ENCODE measurements at places on chromosomes 11 and 22.
A peak's percentile ranks its signal among the peaks of the same experiment; 100 is the strongest.

DNA sequence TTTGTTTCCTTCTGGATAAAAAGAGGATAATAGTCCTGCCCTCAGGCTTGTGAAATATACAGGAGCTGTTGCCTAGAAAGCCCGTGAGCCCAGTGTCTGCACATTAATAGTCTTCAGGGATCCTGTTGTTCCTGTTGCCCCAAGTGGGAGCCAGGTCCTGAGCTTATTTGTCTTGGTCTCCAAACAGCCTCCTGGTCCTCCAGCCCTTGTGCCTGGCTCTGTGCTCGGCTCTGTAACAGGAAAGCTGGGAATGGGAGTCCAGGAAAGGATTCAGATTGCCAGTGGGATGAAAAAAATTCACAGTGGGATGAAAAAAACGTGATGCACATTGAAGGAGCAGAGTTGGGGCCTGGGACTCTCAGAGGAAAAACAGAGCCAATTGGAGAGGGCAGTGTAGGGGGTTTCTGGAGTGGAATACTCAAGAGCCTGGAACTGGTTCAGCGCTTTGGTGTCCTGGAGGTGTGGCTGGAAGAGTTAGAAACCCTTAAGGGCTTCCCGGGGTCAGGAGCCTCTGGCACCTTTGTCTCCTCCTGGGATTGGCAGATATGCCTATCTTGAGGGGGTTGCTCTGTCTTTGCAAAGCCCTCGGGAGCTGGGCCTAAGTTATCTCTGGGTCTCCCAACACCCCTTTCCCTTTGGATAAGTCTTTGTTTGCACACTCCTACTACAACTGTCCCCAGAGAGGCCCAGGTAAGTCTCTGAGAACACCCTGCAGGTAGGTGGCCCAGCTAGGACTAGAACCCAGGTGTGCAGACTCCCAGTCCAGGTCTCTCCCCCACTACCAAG is 2.3 kb upstream of the INPPL1 start:
- no peak for DNase-seq

- DNase-seq = no peak
Observed at GRCh38 chr11:87849216-87849615, 326.0 kb downstream of the RAB38 start.

DNA sequence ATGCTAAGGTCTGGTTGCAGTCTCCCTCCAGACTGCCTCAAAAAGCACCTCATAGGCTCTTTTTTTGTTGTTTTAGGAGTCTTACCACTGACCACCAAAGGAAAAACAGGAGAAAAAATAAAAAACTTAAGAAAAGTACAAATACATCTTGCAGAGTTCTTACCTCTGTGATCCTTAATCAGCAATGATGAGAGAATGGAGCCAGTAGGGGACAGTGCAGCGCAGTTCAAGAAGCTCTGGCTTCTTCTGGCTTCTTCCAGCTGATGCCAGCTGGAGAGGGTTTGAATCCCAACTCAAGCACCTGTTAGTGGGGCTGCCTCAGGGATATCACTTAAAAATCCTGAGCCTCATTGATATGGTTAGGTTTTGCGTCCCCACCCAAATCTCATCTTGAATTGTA is 223.3 kb upstream of the ISX start:
- DNase-seq = no peak

DNA sequence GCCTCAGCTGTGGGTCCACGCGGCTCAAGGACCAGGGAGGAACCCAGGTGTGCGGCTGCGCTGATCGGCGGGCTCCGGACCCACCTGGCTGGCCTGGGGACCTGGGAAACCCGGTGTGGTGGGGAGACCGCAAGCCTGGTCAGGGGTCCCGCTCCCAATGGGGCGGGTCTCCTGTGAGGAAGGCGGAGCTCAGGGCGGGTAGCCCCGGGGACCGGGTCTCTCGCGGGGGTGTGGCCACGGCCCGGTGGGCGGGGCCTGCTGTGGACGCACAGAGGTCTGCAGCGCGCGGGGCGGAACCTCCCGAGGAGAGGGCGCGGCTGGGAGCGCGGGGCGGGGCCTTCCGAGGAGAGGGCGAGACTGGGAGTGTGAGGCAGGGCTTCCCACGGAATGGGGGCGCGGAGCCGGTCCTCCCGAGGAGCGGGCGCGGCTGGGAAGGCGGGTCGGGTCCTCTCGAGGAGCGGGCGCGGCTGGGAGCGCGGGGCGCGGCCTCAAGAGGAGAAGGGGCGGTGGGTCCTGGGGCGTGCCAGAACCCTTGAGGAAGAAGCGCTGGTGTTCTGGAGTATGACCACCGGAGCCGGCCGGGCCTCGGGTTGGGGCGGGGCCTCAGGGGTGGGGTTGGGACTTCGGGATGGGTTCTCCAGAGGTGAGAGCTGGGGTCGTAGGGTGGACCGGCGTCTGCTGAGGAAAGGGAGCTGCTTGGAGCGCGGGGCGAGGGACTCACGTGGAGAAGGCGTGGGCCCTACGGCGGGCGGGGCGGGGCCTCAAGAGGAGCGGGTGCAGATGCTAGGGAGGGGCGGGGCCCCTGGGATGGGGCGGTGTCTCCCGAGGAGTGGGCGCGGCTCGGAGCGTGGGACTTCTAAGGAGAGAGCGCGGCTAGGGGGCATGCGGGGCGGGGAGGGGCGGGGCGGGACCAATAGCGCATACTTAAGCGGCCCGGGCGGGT is 20.8 kb downstream of the DGCR6L start:
- DNase-seq = peak; percentile 80

- DNase-seq = no peak
Observed at GRCh38 chr11:33984682-33985389, 66.7 kb upstream of the CAPRIN1 start.

- DNase-seq = no peak
Observed at GRCh38 chr11:122440811-122441665, 214.5 kb upstream of the UBASH3B start.

GRCh38 chr11:13907678-13908077 is 54.8 kb upstream of the SPON1 start:
- no peak for DNase-seq

DNA sequence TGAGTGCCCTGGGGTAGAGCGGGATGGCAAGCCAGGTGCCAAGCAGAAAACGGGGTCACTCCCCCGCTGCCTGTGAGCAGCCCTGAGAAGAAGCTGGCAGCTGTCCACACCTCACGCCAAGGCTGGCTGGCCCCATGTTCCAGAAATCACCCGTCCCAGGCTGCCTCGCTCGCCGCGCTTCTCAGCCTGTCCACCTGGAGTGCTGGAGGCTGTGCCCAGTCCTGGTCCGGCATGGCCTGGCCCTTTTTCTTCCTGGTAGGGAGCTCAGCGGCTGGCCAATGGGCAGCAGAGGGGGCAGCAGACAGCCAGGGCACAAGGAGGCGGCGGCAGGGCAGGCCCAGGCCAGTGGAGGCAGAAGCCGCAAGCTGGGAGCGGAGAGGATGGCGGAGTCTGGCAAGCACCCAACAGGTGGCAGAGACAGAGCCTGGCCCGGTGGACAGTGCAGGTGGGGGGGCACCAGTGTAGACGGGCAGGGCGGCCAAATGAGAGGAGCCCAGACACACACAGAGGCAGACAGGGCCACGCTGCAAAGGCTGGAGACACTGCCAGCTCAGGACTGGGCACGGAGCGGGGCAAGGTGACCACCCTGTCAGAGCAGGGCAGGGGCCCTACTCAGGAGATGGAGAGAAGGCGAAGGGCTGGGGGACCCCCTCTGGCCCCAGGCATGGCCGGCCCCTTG is 37.2 kb upstream of the TH start:
- DNase-seq = no peak

- no peak for DNase-seq
Observed at GRCh38 chr11:6681949-6682348, 1.2 kb downstream of the MRPL17 start.

DNA sequence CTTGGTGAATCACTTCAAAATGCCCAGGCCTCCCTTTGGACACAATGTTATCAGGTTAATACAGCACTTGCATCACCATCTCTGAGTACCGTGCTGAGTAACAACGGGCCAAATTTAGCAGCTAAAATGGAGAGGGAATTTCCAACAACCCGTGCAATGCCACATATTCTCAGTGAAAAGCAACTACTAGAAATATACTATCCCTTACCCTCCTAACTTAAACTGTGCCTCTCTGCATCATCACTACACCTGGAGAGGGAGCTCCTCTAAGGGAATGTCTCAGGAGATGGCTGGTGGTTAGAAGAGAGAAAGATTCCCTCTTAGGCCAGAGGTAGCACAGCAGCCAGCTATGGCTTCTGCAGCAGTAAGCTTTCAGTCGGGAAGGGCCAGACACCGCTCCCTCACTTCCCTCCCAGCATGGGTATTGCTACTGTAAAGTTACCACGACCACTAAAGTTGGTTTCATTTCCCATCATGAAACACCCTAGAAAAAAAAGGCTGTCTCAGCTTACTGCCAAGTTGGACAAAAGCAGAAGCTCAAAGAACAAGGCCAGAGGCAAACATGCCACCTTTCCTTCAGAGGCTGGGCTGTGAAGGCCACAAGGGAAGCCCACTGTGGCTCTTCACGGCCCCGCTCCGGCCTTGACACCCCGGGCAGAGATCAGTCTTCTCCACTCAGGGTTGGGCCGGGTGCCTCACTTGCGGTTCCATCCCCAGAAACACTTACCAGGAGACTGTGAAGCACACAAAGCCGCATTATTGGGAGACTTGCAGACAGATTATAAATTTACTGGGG is 3.9 kb downstream of the MAML2 start:
- no peak for DNase-seq

GRCh38 chr11:71091506-71092265 is 160.7 kb downstream of the SHANK2 start:
- no peak for DNase-seq

DNA sequence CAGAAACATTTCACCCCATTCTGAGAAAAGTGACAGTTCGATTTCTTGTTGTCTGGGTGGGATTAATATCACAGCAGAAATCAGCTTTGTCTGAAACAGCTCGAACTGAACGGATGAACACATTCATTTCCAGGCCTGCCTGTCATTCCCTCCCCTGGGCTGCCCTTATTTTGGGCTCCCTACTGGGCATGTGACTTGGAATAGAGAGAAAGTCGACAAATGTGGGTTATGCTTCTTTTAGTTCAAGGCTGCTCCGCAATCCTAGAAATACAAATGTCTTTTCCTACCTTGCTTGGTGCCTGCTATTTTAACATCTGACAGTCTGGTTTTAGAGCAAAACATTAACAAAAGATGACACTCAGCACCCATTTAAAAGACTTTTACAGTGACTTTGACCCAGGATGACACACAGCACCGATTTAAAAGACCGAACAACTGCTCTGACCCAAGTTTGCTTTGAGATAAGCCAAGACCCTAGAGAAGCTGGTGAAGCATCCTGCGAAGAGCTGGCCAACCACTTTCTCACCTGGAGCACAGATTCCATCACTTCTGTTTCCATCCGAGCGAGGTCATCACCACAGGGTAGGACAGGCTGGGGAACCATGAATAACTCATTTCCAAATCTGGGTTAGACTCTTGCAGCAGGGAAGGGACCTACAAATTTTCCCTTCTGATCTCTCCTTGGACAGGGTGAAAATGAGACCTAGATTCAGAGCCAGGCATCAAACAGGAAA is 13.1 kb downstream of the CLMP start:
- DNase-seq = no peak

- DNase-seq = no peak
Observed at GRCh38 chr22:29473001-29473400, 7.0 kb upstream of the NEFH start.

DNA sequence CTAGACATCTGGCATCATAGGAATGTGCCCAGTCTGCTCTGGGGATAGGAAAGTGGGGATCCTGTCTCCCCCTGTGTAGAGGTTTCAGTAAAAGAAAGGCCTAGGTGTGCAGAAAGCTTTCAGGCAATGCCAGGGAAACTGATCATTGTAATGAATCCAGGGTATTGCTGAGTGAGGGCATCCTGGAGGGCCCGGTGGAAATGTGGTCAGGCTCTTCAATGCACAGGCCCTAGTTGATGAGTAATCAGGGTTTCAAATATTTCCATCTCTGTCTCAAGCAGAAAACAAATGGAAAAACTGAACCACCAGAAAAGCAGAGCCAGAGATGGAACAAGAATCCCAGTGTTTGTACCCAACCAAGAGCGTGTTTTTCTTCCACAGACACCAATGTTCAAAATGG is 2.0 kb downstream of the CD3E start:
- DNase-seq = no peak

- peak; percentile 90 for DNase-seq
Observed at GRCh38 chr11:113314389-113315301, at the start of gene TTC12. Gene TTC12 (plus strand): TSS chr11:113314583. CDS start chr11:113316258, 1,675 bp downstream.

- no peak for DNase-seq
Observed at GRCh38 chr11:132853886-132854285, 678.4 kb downstream of the OPCML start.

DNA sequence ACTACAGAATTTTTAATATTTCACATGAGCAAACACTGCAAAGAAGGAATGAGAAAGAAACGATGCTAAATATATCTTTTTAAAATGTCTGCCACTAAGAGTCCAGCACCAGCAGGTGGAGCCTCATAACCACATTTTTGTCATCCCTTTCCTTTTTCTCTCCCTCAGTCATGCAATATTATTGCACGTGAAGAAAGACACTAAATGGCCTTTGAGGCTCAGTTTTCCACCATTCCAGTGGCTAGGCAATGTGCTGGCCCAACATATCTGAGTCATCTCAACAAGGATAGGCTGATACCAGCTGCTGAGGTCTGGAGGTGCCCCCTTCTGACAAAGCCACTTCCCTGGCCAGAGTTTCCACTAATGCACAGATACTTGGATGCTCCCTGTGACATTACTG is 1.8 kb downstream of the ALKBH8 start:
- DNase-seq = peak; percentile 10

- no peak for DNase-seq
Observed at GRCh38 chr22:40727964-40728615, 48.8 kb downstream of the MCHR1 start.

GRCh38 chr11:127275774-127276173 is 275.2 kb upstream of the KIRREL3 start:
- no peak for DNase-seq

DNA sequence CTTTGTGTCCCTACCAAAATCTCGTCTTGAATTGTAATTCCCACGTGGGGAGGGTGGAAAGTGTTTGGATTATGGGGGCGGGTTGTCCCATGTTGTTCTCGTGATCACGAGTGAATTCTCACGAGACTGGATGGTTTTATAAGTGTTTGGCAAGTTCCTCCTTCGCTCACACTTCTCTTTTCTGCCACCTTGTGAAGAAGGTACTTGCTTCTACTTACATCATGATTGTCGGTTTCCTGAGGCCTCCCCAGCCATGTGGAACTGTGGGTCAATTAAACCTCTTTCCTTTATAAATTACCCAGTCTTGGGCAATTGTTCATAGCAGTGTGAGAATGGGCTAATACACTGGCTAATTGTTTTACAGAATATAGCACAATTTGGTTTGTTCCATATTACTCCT is 326.3 kb downstream of the GRM5 start:
- DNase-seq = no peak

DNA sequence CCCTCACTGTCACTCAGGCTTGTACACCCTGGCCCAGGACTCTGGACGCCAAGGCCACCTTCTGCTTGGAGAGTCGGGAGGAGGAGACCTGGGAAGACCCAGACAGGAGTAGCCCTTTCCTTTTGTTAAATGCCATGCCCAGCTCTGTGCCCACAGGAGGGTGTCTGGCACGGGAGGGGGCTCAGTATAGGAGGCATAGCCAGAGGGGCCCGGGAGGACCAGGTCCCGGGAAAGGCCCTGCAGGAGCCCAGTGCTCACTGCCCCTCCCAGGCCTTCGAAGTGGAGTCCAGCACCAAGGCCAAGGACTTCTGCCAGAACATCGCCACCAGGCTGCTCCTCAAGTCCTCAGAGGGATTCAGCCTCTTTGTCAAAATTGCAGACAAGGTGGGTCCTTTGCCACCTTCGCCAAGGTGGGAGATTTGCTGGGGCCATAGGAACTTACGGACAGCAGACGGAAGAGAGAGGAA is 79.0 kb downstream of the MYO7A start:
- no peak for DNase-seq
